Activated CD4-positive, alpha-beta T cell treated with anti-CD3 and anti-CD28 coated beads, Interleukin-2, amount 50 U/mL, for 16 hours (primary cell): ENCODE measurements at places on chromosomes 4 and X.
A peak's percentile ranks its signal among the peaks of the same experiment; 100 is the strongest.

- no peak for DNase-seq
Measured at GRCh38 chrX:47012131-47012530, 66.1 kb upstream of the RGN start.

- no peak for DNase-seq
Measured at GRCh38 chr4:128716338-128716737, 93.2 kb upstream of the JADE1 start.

GRCh38 chrX:7088968-7089615, 58.4 kb upstream of the STS start:
- peak; percentile 20 for DNase-seq

DNA sequence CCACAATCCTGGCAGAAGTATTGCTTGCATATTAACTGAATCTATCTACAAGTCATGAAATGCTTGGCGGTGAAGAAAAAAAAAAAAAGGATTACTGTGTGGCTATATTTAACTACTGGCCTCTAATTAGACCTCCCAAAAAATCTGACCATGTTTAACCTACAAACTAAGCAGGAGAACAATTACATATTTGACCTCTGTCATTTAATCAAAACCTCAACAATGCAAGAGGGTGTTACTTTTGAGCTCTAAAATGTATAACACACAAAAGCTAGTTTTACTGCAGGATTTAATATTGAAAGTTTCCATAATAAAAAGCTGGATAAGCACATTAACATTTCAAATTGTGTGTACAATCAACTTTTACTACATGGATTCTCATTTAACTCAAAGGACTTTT, 1.5 kb downstream of the ITM2A start:
- DNase-seq = no peak

DNA sequence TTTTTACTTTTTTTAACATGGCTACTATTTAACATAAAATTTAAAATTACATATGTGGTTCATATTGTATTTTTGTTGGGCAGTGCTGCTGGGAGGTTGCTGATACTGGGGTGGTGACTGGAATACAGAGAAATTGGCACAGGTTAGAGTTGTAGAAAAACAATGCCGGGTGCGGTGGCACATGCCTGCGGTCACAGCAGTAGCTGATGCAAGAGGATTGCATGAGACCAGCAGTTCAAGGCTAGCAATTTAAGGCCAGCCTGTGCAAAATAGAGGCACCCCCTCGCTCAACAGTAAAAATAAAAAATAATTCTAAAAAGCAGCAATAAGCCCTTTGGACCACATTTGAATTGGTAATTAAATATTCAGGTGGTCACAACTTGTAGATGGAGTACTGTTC, 11.8 kb upstream of the CPE start:
- DNase-seq = no peak

- DNase-seq = peak; percentile 12
Measured at GRCh38 chr4:173211222-173211621, 42.6 kb downstream of the GALNT7 start.

GRCh38 chr4:105150503-105150902, 3.8 kb downstream of the TET2 start:
- DNase-seq = no peak

GRCh38 chr4:149706942-149707341, 108.7 kb downstream of the IQCM start:
- no peak for DNase-seq

DNA sequence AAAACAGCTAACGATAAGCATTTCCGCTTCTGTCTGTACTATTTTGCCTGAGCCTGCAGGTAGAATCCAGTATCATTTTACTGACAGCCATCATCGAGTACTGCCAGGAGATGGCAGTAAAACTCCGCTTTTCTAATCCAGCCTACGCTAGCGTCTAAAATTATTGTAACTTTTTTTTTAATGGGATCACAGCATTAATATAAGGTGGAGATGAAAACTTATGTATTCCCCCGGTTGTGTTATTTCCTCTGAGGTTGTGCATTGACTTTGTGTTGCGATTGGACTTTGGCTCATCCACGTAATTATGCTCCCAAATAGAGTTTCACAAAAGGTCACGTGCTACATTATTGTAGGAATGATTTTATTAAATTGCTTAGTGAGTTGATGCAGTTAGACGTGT, 248.1 kb downstream of the C4orf33 start:
- peak; percentile 8 for DNase-seq

GRCh38 chr4:172311682-172312081, 498.5 kb downstream of the GALNTL6 start:
- DNase-seq = no peak

- DNase-seq = no peak
Measured at GRCh38 chrX:148867596-148867995, 367.2 kb downstream of the AFF2 start.

- DNase-seq = no peak
Measured at GRCh38 chrX:48493890-48494364, 14.9 kb upstream of the PORCN start.

- DNase-seq = no peak
Measured at GRCh38 chrX:152991123-152991522, 2.8 kb downstream of the PNMA5 start.

DNA sequence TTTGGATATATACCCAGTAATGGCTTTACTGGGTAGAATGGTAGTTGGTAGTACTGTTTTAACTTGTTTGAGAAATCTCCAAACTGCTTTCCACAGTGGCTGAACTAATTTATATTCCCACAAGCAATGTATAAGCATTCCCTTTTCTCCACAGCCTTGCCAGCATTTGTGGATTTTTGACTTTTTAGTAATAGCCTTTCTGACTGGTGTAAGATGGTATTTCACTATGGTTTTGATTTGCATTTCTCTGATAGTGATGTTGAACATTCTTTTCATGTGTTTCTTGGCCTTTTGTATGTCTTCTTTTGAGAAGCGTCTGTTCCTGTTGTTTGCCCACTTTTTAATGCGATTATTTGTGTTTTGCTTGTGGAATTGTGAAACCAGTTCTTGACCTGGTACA, 290.5 kb downstream of the BMPR1B start:
- no peak for DNase-seq

GRCh38 chrX:135737366-135738071, 24.1 kb downstream of the CT45A1 start:
- no peak for DNase-seq

GRCh38 chr4:140867356-140867755, 111.2 kb upstream of the TBC1D9 start:
- no peak for DNase-seq

DNA sequence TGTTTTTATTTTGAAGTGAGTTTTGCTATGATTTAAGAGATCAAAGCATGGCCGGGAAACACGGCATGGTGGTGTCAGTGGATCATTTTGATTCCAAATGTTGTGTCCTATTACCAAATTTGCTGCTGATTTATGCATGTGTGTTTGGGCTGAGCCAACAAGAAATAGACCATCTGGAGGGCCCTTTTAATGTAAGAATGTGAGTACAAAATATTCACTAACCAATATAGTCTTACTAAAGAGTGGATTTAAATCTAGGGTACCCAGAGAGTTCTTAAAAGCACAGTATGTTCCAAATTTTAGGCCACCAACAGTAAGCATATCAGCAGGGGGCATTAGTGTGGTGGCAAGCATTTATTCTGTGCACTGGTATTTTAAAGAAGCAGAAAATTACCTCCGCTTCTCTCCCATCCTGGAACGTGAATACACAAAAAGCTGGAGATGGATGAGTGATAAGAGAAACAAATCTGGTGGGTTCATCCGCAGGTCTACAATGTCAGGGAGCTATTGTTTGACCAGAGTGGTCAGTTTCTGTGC, 444.4 kb upstream of the IGFBP7 start:
- no peak for DNase-seq

DNA sequence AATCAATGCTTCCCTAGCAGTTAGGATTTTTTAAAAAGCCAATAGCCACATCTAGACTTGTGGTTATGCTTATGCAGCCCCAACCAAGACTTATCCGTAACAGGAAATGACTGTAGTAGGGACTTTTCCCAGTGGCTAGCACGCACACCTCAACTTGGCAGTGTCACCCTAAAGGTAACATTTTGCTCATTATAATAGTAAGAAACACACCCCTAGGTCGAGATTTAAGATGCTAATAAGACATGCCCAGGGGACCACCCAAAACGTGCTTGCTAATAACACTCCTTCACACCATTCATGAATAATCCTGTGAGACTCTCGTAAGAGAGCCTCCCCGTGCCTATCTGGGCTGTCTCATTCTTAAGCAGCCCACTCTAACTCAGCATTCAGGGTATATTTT, 195.3 kb downstream of the CHIC1 start:
- peak; percentile 25 for DNase-seq

DNA sequence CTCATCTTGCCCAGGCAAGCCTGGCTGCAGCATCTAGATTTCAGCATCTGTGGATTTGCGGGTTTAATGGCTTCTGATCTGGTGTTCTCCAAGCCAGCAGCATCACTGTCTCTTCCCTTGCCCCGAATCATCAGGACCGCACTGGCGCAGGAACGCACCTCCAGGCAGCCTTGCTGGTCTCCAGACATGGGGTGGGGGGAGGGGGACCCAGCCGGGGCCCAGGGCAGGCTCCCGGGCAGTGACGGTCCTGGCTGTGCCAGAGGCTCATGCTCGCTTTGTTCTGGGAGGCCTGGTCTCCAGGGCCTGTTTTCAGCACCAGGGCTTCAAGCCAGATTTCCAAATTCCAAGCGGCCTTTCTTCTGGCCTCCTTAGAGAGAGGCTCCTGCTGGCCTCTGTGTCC, 4.9 kb downstream of the CFAP99 start:
- DNase-seq = no peak

- DNase-seq = no peak
Measured at GRCh38 chrX:25011589-25012432, 4.0 kb downstream of the ARX start.

GRCh38 chrX:35699642-35700041, 98.5 kb upstream of the MAGEB16 start:
- peak; percentile 35 for DNase-seq

DNA sequence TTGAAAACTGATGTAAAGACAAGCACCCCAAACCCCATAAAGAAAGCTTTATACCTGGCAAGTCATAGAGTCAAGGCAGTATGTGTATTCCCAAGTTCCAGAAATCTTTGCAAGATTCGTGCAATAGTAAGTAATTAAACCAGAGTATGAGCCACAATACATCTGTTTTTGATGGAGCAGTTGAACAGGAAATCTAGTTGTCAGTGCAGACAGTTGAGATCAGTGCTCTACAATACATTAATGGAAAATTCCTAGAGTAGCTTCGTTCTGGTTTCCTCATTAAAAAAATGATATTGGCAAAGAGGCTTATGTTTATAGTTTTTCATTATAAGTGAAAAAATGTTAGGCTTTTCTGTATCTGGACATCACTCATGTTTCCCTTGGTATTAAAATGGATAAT, 575.3 kb downstream of the TRIML1 start:
- no peak for DNase-seq

- no peak for DNase-seq
Measured at GRCh38 chrX:10634392-10635161, 14.2 kb upstream of the MID1 start.

DNA sequence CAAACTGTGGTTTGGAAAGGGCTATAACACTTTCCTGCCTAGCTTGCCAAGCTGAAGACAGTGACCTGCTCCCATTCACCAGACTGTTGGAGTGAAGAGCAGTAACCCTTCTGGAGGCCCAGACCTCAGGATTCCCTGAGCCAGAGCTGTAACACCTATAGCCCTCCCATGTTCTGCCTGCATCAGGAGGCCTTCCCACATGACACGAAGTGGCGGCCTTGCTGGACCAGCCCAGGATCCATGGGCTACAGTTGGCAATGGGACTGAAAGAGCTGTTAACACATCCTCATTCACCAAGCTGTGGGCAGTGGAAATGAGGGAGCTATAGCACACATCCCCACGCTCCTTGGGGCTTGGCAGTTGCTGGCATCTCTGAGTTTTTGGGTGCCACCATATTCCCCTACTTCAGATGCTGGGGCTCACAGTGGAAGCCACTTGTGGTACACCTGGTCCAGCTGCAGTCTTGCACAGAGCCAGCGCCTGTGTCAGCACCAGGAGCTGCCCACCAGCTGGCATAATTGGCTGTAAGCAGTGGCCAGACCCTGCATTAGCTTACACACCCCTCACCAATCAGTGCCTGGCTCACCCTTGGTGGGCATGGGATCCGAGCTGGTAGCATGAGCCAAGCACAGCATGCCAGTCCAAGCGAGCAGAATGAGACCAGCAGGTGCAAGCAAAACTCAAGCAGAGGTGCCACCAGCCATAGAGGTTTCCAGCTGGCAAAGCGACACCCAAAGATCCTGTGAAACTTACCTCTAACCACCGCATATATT, 1029.3 kb downstream of the TECRL start:
- DNase-seq = no peak
